GOT3 (cell line): ENCODE measurements at places on chromosomes 5 and 9.

DNA sequence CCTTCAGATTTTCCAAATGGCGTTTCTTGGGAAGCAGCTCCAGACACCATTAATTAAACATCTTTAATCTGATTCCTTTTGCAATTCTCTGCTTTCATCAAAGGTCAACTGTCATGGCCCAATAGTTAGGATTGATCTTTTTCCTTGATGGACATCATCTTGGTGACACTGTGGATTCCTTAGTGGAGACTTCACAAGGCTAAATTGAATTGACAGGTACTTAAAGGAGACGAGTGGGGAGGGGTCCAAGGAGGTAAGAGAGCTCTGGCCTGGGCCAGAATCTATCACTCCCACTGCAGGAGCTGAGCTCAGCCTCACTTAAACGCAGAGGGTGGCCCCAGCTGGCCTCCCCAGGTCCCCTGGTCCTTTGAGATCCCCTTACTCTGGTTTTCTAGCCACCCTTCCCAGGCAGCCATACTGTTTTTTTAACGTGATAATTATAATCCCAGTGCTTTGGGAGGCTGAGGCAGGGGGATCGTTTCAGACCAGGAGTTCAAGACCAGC lies 9.9 kb upstream of the HMCN2 start:
- no peak for DNase-seq

- no peak for DNase-seq
Measured at GRCh38 chr5:133824661-133825254, 143.7 kb downstream of the C5orf15 start.

DNA sequence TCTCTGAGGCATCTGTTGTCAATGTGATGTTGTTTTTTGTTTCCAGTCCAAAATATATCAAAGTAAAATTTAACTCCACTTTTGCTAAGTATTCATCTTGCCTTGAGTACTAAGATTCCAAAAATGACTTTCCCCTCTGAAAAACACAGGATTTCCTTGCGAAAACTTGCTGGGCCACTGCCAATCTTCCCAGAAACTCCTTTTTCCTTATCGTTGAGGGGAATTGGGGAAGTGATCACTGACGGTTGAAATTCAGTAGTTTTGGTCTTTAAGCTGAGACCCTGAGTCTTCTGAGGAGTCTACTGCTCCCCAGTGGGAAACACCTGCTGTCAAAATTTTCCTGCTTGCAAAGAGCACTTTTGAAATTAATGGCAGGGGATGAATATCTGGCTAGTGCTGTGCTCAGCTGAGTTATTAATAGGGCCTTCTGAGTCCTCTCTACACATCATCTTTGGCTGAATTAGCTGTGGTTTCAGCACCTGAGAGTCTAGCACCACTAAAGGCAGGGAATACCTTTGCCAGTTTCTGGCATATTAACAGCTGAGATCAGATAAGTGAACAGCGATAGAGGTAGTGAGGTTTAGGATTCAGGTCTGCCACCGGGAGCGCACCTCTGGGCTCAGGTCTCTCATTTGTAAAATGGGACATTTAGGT lies 18.0 kb downstream of the TLR4 start:
- DNase-seq: no peak

- no peak for DNase-seq
Measured at GRCh38 chr5:139740138-139740991, 55.2 kb upstream of the PSD2 start.

- DNase-seq: no peak
Measured at GRCh38 chr5:89130851-89131250, 247.9 kb upstream of the MEF2C start.

GRCh38 chr9:29555502-29555901 lies 1982.2 kb upstream of the C9orf72 start:
- DNase-seq: no peak

DNA sequence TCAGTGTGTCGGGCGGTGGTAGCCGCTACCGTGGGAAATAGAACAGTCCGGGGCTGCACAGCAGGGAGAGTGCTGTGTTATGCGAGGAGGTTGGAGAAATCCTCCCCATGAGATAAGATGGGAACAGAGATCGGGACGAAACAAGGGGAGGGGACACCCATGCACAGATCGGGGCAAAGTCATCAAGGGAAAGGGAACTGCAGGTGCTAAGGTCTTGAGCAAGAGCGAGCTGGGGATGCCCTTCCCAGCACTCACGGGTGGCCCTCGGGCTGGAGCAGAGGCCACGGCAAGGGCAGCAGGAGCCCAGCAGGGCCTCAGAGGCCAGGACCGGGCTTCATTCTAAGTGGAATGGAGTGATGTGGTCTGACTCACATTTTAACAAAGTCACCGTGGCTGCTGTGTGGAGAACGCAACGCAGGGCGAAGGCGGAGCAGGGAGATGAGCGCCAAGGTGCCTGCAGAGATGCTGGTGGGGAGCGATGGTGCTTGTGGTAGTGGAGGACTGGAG lies 7.7 kb downstream of the IL13 start:
- no peak for DNase-seq

GRCh38 chr9:24451346-24451745 lies 94.4 kb downstream of the IZUMO3 start:
- no peak for DNase-seq

GRCh38 chr9:117679416-117679815 lies 24.8 kb upstream of the TLR4 start:
- no peak for DNase-seq

GRCh38 chr5:147472664-147473475 lies 37.0 kb downstream of the DPYSL3 start:
- no peak for DNase-seq

- DNase-seq: no peak
Measured at GRCh38 chr5:88770276-88771257, 112.4 kb downstream of the MEF2C start.

- no peak for DNase-seq
Measured at GRCh38 chr9:124481115-124481514, 26.1 kb downstream of the NR5A1 start.

DNA sequence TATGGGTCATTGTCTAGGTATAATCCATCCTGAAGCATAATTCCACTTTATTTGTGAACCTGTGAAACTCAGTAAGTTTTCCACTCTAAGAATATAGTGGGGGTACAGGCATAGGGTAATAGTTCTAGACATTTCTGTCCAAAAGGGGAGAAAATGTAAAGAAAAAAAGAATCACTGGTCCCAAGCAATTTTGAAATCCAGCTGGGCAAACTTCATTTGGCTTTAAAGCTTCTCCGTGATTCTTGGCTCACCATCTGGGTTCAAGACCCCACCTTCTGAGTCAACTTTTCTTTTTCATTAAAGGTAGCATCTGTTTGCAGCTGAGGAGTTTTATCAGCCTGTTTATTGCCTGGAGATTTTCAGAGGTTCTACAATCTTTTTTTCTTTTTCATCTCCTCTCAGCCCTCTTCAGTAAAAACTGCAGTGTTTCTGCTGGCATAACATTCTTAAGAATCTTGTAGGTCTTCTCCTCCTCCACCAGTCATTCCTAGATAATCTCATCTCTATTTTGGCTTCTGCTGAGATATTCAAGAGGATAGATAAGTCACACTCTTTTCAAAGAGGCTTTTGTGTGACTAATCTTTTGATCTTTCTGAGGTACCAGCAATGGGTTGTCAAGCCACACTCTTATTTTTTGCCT lies 126.1 kb upstream of the PITX1 start:
- no peak for DNase-seq

- no peak for DNase-seq
Measured at GRCh38 chr9:129068110-129068509, 12.8 kb upstream of the DOLPP1 start.
